ENCODE measurements at places on chromosomes 6 and 20.

- DNase-seq, result no peak
Measured at GRCh38 chr20:18011482-18011881, 42.7 kb downstream of the MGME1 start.

- no peak for DNase-seq
Measured at GRCh38 chr6:43671801-43672690, 15.5 kb downstream of the MRPS18A start.

DNA sequence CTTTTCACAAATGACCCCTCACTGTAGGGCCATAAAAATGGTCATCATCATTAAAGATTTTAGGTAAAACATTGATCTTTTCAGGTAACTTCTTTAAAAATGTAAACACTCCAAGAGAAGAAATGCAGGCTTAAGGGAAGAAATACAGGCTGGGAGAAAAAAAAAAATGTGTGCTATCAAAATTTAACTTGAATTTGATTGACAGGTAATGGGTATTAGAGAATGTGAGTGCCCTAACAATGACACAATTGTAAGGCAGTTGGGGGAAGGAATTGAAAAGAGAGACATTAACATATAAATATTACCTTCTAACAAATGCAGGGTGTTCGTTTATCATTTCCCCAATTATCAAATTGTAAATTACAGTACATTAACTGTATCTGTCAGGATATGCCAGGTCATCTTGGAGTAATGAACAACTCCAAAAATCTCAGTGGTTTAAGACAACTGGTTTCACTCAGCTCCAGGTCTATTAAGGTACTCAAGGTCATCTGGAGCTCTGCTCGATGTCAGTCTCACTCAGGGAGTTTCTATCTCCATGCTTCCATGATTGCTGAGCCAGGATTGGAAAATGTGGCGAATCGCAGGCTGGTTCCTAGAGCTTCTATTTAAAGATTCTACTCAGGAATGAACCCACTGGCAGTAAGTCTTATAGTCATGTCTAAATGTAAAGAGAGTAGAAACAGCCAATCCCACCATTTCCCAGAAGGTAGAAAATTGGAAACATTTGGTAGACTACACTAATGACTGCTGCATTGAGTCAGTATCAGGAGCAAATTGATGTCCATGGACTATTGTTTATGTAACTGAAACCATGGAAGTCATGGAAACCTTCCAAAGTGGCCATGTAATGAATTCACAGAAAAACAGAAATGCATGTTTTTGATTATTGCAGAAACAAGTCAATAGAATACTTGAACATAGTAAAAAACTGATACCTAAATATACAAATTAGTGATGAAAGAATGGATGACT lies 55.6 kb downstream of the FRK start:
- DNase-seq, result no peak

GRCh38 chr20:58184063-58184462 lies 44.4 kb downstream of the ANKRD60 start:
- no peak for DNase-seq

DNA sequence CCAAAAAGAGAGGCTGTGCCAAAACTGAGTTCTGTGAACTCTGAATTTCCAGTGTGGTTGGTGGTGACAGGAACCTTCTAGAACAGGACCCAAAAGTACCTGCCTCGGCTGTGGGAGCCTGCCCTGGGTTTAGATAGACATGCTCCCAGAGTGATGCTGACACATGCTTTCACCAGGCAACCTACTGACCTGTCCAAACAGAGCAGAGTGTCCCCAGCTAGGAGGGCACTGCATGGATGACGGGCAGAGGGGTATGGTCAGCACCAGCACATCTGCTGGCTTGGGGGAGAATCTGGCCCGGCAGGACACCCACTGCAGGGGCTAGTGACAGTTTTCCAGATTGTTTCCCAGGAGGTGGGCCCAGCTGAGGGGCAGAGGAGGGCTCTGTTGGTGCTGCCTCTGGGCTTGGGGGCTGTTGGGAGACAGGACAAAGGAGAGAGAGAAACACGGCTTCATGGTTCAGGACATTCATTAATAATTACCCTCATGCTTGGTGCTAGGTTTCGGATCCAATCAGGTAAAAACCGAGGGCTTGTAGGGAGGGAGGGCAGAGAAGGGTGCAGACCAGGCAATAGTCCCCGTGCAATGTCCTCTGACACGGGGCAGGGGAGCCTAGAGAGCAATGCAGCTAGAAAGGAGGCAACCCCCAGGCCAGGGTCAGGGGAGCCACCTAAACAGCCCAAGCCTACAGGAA lies 15.0 kb downstream of the KCNK5 start:
- no peak for DNase-seq

DNA sequence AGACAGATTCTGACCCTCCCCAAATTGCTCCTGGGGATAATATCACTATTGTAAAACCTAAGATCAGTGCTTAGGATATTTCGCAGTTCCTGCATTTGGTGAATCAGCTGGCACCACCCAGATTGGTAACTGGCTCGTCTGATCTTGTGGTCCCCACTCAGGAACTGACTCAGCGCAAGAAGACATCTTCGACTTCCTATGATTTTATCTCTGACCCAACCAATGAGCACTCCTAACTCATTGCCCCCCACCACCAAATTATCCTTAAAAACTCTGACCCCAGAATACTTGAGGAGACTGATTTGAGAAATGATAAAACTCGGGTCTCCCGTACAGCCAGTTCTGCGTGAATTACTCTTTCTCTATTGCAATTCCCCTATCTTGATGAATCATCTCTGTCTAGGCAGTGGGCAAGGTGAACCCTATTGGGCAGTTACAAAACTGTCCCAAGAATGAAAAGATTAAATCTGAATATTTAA lies 55.7 kb upstream of the PRND start:
- peak; percentile 59 for DNase-seq

GRCh38 chr6:45678285-45678607 lies 300.5 kb upstream of the SUPT3H start:
- no peak for DNase-seq

DNA sequence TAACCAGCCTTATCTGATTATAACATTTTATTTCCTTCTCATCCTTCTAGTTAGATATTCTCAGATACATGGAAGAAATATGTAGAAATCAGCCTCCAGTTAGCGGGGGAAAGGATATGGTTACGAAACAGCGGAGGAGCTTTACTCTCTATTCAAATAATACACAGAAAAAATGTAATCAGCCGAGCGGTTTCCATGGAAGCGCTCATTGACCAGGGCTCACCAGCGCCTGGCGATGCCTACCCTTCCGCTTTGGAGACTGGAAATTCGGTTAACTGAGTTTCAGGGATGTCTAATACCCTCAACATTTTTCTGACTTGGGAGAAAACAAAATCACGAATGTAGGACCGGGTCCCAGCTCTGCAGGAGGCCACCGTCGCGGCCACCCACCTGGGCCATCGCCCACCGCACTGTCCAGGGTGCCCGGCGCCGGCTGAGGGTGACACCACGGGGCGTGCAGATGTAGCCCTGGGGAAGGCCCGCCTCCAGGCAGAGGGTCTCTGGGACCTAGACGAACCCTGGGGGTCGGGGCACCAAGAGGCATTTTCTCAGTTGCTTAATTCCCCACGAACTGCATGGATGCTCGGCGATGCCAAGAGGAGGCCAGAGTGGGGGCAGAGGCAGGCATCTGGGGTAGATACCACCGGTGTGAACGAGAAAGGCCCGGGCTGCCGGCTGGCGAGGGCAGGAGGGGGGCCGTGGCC lies 1.7 kb downstream of the PRR18 start:
- no peak for DNase-seq

DNA sequence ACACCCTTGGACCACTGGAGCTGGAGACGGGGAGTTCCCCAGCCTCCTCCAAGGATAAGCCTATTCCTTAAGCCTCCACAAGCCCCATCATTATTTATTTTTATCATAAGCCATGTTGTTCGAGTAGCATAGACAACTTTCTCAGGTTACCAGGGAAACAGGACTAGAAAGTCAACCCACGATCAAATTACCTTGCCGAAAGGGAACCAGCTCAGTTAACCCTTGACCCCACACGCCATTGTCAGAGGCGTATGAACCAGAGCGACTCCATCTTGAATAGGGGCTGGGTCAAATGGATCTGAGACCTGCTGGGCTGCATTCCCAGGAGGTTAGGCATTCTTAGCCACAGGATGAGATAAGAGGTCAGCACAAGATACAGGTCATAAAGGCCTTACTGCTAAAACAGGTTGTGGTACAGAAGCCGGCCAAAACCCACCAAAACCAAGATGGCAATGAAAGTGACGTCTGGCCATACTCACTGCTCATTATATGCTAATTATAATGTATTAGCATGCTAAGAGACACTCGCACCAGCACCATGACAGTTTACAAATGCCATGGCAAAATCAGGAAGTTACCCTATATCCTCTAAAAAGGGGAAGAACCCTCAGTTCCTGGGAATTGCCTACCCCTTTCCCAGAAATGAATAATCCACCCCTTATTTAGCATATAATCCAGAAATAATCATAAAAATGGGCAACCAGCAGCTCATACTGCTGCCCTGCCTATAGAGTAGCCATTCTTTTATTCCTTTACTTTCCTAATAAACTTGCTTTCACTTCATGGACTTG lies 22.4 kb downstream of the SYNJ2 start:
- peak; percentile 27 for DNase-seq

DNA sequence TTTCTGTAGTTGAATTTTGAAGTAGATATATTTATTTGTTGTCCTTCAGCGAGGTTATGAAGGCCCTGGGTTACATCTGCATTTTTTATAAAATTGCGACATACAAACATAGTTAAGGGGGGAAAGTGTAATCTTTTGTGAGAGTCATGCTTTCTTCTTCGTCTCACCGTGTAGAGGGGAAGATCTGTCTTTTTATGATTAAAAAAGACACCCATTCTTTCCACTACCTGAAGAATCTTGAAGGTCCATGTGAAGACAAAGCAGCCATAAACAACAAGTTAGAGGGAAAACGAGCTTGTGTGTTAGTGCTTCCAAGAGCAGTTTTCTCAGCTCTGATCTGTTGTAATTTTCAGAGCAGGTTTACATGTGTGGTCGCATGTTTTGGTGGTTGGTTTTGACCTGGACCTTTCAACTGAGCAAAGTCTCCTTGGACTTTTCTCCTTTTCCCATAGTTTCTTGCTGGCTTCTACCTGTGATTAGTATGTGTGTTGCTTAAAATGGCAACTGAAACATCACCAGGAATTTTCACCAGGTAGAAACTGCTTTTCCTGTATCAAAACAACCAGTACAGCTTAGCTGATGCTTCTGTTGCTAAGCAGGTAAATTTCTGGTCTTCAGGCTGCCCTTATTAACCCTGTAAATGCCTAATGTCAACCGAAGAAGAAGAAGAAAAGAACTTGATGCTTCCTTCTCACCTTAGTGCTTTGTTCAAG lies 37.3 kb downstream of the RREB1 start:
- DNase-seq, result peak; percentile 53

GRCh38 chr6:169503422-169504152 lies 198.2 kb downstream of the WDR27 start:
- no peak for DNase-seq

GRCh38 chr6:143759666-143760065 lies 81.9 kb downstream of the PHACTR2 start:
- no peak for DNase-seq

DNA sequence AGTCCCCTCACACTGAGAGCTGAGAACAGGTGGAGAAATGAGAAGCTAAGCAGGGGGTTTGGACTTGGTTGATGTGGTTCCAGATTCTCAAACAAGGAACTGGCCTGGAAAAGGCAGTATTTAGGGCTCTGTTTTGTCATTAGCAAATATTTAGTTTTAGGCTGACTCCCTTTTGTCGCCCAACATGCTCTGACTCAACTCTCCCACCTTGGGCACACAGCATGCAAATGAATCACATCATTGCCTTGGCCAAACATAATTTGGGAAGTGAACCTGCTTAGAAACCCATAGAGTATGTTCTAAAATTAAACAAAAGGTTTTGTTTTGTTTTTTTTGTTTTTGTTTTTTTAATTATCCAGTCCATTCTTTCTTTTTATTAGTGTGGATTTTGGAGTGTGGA lies 9.5 kb upstream of the UQCC2 start:
- DNase-seq, result no peak

DNA sequence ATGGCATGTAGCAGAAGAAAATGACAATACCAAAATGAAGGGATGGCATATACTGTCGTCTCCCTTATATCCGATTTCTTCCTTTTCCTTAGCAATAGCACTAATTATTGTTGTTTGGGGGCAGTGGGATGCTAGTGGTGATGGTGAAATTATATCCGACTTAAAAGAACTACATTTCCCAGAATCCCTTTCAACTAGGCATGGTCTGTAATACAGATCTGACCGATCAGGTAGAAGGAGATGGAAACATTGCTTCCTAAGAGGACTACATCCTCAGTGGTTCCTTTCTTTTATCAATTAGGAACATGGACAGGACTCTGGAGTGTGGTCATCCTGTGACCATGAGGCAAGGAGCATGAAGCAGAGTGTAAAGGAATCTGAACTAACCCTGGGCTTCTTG lies 532.6 kb downstream of the CBLN4 start:
- DNase-seq, result no peak

- DNase-seq, result peak; percentile 93
Measured at GRCh38 chr6:27894839-27895762, 17.1 kb downstream of the OR2B2 start.

- DNase-seq, result peak; percentile 70
Measured at GRCh38 chr20:62571669-62572344, 70.5 kb upstream of the SLCO4A1 start.

GRCh38 chr6:148144917-148145521 lies 197.6 kb upstream of the SASH1 start:
- DNase-seq, result peak; percentile 74

- no peak for DNase-seq
Measured at GRCh38 chr6:40906759-40907158, 132.3 kb downstream of the UNC5CL start.

DNA sequence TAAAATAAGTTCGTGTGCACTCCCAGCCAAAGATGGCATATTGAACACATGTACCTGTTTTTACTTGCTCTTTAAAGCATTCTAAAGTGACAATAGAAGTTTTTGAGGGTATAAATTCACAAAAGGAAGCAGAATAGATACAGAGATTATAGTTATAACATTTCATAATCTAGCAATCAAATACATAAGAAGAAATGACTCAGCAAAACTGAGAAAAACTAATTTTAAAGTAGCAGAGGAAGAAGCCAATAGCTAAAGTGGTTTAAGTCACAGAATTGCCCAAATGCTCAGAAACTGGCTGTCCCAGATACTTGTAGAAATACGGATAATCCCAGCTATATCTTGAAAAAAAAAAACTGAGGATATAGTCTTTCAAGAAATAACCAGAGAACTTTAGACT lies 49.2 kb upstream of the TBC1D32 start:
- DNase-seq, result no peak

DNA sequence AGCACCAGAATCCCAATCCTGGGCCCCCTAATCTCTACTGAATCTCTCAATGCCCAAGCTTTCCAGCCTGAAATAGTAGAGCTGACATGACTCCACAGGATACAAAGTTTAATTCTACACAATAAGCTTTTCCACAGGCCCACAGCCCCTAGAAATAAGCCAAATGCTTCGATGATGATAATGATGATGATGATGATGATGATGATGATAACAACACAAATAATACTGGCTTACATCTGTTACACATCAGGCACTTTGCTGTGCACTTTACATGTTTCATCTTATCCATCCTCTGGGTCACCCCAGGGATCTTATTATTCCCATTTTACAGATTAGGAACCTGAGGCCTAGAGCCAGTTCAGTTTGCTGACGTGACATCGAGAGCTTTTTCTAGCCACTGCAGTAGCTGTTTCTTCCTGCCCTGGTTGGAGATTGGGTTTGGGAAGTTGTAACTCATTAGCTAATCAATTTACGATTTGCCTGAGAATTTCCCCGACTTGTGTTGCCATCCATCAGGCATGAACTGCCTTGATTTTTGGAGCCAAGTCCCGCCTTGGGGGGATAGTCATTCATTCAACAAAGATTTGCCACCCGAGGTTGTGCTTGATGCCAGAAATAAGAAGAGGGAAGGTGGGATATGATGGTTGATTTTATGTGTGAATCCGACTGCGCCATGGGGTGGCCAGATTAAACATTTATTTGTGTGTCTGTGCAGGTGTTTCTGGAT lies 20.4 kb downstream of the KCNB1 start:
- no peak for DNase-seq
